ENCODE measurements at places on chromosomes 1 and 21.

GRCh38 chr1:232868793-232869491, 63.7 kb downstream of the MAP10 start:
- no peak for DNase-seq

DNA sequence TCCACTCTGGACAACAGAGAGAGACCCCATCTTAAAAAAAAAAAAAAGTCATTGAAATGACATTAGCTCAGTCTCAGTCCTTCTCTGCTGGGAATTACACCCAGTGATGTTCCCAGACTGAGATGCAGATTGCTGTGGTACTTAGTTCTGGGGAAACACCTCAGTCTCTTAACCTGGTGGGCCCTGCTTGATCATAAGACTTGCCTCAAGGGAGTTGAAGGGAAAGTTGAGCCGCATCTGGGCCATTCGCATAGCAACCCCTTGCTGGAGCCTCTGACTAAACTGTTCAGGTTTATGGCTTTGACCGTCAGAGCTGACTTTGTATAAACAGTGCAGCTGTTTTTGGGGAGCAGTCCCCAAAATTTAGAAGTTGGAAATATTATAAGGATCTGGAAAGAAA, 13.4 kb downstream of the FCRL4 start:
- DNase-seq, result no peak

DNA sequence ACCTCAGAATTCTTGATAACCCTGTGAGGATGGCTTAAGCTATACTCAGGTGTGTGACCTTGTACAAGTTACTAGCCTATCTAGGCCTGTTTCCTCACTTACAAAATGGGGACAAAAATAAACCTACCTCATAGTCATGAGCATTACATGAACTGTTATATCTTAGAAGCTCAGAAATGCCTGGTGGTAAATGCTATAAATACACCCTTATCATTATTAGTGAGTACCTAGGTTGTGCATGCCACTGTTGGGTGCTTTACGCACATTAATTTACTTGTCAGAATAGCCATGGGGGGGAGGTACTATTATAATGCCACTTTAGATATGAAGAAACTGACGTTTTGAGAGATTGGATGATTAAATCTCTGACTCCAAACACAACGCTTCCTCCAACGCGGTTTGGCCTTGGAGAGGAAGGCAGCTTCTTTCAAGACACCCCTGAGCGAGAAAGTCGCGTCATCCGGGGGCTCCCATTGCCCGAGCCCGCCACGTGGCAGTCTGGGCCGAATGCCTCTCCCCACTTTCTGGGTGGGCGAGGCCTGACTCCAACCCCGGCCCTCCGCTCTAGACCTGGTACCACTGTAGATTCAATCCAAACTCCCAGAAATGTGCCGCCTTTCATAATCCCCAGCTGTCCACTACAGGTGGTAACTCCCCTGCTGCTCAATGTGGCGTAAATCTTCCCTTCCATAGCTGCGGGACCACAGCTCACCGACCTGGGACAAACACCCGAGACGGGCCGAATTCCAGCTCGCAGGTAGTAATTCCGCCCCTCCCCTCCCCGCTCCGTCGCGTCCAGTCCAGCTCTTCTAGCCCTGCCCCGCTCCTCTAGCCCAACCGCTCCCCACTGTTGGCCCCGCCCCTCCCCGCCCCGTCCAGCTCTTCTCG, 771 bp upstream of the RAD54L start:
- DNase-seq, result peak; percentile 28

- no peak for DNase-seq
Observed at GRCh38 chr1:215264649-215265048, 182.1 kb downstream of the KCNK2 start.

DNA sequence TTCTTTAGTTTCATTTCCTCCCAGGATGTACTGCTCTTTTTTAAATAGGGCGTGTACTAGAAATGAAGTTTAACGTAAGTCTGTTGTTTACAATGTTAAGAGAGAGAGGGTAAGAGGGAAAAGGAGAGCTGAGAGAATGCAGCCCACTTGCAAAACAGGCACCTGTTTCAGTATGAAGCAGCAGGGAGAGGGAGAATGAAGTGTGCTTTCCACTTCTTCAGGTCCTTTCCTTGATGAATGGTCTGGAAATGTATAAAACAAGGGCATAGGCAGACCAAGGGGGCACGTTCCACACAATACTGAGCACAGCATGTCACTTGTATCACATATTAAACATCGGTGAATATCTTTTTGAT, 2.0 kb downstream of the KCNA3 start:
- peak; percentile 3 for DNase-seq

DNA sequence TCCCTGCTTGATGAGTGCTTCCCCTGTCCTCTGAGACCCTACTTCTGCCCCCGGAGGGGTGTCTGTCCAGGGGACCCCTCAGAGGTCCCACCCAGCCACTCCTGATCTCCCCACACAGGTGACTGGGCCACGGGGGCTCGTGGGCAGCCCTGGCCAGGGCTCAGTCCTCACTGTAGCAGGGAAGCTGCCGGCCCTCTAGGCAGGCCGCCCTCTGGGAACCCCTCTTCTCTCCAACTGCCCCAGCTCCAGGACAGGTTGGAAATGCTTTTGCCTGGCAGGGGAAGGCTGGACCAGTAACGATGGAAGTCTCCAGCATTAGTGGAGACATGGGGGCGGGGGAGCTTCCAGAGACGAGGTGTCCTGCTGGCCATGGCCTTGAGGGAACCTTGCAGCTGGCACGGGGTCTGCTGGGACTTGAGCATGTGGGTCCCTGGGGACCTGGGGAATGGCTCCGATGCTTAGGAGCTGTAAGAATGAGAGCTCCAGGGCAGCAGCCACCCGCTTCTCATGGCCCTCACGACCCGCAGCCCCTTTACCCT, 3.1 kb upstream of the FNDC10 start:
- no peak for DNase-seq

- DNase-seq, result no peak
Observed at GRCh38 chr1:202756391-202756790, 46.1 kb upstream of the SYT2 start.

DNA sequence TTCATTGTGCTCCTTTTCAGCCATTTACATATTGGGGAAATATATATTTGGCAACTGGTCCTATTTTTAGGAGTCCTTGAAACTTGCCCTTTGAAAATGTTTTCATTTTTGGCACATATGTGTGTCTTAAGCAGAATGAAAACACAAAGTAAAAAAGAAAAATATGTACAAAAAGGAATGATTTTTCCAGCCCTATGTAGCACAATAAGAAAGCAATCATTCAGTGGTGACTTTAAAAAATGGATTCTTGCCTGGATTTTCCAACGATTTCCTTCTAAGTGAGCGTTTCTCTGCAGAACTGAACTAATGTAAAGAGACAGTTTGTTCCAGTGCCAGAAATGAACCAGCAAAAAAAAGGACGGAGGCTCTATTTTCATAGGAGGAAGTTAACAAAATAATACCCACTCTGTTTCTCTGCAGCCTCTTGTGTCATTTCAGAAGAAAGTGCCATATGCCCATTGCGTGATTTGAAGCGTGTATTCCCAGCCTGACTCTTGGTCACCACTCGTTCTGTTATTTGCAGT, 340.1 kb downstream of the SETD4 start:
- DNase-seq, result no peak

DNA sequence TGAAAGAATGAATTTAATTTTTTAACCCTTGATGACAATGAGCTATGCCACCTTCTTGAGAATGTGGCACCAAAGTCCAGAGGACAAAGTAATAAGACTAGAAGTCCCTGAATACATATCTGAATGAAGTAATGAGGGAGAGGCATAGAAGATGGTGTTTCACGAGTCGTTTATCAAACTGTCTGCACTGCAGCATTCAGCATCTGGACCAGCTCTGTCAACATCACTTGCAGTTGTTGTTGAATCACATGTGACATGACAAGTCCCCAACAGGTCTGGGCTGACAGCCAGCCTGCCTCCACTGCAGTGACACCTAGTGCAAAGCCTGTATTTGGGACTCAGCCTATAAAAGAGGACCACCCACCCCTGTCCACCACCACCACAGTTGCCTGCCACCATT, 17.3 kb upstream of the GALNT2 start:
- DNase-seq, result no peak

GRCh38 chr21:43297391-43297981, 128.7 kb downstream of the CRYAA start:
- no peak for DNase-seq

DNA sequence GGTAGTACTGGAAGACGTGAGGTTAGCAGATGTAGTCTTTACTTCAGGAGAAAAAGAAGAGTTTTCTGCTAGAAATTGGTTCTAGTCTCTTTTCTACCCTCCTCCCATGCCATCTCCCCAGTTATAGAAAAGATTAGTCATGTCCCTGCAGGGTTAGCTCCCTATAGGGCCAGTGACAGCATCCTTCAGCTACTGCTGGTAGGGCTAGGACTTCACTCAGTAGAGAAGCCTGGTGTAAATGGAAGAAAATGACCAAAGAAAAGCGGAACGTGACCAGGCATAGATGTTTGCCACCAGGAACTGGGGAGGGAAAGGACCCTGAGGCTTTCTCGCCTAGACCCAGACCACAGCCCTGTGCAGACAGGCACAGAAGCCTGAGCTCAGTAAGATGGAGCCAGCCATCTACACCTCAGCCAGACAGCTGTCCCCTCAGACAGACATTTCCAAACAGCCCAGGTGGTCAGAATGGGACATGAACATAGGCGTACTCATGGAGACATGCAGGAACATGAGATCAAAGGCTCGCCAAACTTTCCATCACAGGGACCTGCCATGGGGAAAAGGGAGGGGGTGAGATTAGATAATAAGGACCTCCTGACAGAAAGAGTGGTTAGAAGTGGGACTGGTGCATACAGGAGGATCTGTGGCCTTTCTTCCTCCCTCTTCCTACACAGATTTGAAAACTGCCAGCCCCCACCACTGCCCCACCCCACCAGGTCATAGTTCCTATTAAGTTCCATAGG, 23.5 kb upstream of the SLAMF9 start:
- DNase-seq, result no peak

- no peak for DNase-seq
Observed at GRCh38 chr1:1540818-1541628, 599 bp upstream of the TMEM240 start.

GRCh38 chr1:85606414-85606800, 25.8 kb downstream of the CCN1 start:
- DNase-seq, result no peak

DNA sequence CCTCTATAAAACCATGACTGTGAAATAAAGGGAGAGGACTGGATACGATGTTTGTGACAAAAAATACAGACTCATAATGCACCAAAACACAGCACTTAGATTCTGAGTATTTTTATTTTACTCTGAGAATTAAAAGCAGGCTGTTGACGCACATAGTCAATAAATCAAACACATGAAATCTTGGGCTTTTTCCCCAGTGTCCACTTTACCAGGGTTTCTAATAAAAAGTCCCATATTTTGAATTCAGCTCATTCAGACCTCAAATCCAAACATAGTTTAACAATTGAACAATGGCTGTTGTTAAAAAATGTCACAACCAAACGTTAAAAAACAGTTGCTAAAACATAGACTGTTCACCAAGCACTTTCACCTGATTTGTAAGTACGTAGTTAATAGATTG, 553.4 kb downstream of the LTN1 start:
- no peak for DNase-seq

DNA sequence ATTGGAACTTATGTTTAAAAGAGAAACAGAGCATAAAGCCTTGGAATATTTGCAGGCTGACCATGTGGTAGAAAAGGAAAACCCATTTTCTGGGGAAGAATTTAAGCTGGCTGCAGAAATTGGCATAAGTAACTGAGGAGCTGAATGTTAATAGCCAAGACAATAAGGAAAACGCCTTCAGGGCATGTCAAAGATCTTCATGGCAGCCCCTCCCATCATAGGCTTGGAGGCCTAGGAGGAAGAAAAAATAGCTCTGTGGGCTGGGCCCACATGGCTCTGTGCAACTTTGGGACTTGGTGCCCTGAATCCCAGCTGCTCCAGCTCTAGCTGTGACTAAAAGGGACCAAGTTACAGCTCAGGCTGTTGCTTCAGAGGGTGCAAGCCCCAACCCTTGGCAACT, 51.5 kb downstream of the CTH start:
- DNase-seq, result no peak

GRCh38 chr1:61386770-61387169, 304.4 kb downstream of the NFIA start:
- DNase-seq, result no peak

- DNase-seq, result no peak
Observed at GRCh38 chr1:245549996-245550719, 395.4 kb downstream of the KIF26B start.

DNA sequence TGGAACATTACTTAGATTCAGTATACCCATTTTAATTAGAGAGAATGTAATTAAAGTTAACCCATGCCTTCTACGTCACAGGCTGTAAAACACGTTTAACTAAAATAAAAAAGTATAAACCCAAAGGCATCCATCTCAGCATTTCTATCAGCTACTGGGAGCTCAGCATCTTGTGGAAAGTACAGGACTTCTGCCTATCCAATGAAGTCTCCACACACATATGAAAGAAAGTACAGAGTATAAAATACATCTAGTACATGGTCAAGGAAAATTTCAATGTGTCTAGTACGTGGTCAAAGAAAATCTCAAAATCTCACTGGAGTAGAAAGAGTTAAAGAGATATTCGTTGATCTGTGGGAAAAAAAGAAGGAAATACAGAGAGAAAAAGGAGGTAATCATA, 141.4 kb upstream of the ZNHIT6 start:
- DNase-seq, result no peak

GRCh38 chr1:218823291-218823900, 350.3 kb upstream of the LYPLAL1 start:
- DNase-seq, result no peak

GRCh38 chr1:178849918-178850317, 21.0 kb downstream of the ANGPTL1 start:
- DNase-seq, result no peak

- no peak for DNase-seq
Observed at GRCh38 chr1:199691540-199691939, 336.0 kb upstream of the NR5A2 start.

DNA sequence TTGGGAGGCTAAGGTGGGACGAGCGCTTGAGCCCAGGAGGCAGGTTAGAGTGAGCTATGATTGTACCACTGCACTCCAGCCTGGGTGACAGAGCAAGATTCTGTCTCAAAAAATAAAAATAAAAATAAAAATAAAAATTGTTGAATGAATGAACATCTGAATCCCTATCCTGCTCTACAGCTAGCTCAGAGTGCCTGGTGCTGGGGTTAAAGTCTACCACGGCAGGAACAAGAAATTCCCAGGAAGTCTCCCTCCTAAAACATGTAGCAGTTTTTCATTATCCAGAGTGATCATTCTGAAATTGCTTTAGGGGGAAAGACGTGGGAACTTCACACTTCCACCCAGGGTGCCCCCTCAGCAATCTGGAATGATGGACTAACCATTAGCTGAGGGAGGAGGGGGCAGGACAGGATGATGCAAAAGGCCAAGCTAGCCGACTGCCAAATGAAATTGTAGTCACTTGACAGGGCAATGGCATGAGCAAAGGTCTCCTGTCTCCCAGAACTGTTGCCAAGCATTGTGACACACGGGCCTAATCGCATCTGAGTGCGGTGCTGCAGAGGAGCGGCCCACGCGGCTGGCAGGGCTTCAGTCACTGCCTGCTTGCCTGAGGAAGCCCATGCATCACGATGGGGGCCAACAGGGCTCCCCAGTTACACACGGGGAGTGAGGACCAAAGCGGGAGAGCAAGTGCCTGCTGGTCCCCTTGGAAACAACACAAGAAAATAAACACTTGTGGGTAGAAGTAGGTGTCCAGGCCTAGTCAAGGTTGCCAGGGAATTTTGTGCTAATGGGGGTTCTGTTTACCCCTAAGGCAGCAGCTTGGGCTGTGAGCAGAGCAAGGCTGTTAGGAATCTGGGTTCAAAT, 85.7 kb downstream of the NENF start:
- no peak for DNase-seq
